Hematopoietic multipotent progenitor cell treated with erythropoietin and hydrocortisone succinate and interleukin-3 and kit ligand, for 17 days (in vitro differentiated cells): ENCODE measurements at places on chromosomes 5 and 9.
A peak's percentile ranks its signal among the peaks of the same experiment; 100 is the strongest.

- no peak for DNase-seq
Observed at GRCh38 chr5:61507232-61507631, 175.2 kb downstream of the ZSWIM6 start.

DNA sequence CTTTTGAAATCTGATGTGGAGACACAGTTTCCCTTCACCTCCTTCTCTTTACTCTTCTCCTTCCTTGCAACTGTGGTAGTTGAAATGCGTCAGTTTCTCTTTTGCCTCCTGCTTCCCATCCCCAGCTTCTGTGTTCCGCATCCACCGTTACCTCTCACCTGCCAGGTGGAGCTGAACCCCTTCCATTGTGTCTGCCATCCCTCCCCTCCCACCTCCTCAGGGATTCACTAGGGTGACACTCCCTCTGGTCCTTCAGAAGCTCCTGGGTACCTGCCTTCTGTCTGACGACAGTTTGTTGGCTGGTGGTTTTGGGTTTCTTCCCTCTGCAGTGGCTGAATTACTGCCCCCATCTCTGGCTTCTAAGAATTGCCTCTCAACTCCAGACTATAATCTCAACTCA, 132.1 kb downstream of the SLC24A2 start:
- DNase-seq: no peak

DNA sequence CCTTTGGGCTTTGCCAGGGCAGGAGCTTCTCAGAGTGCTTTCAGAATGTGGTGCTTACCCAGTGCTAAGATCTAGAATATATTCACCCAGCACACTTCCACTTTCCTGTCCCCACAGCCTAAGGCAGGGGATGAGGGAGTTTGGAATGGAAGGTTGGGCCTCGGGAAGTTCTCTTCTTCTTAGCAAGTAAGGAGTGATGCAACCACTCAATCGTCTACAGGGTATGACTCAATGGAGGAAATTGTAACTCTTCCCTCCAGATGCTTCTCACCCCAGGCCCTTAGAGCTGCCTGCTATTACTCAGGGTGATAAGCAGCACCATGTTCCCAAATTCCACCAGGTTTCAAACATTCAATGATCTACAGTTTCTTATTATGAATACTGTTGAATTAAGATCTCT, 30.8 kb upstream of the AGGF1 start:
- DNase-seq: no peak

- DNase-seq: no peak
Observed at GRCh38 chr5:51988634-51989033, 605.4 kb downstream of the ISL1 start.

- DNase-seq: no peak
Observed at GRCh38 chr5:5572976-5573797, 150.7 kb downstream of the ICE1 start.

GRCh38 chr5:28399211-28399610, 1360.8 kb upstream of the CDH9 start:
- no peak for DNase-seq

DNA sequence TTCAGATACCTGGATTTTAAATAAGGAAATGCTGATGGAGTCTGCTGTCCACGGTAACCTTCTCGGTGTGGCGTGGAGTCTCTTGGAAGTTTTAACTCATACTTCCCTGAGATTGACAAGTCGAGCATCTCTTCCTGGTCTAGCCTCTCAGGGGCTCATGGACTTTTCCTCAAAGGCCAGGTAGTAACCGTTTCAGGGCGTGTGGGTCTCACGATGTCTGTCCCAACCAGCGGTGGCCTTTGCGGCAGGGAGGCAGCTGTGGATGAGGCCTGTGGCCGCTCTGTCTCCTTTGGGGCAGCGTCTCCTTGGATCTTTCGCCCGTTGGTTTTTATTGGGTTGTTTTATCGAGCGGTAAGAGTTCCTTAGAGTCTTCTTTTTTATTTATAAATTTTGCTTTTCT, 32.8 kb downstream of the CEP72 start:
- no peak for DNase-seq

- peak; percentile 74 for DNase-seq
Observed at GRCh38 chr5:163506726-163507125, 1.3 kb downstream of the MAT2B start.

DNA sequence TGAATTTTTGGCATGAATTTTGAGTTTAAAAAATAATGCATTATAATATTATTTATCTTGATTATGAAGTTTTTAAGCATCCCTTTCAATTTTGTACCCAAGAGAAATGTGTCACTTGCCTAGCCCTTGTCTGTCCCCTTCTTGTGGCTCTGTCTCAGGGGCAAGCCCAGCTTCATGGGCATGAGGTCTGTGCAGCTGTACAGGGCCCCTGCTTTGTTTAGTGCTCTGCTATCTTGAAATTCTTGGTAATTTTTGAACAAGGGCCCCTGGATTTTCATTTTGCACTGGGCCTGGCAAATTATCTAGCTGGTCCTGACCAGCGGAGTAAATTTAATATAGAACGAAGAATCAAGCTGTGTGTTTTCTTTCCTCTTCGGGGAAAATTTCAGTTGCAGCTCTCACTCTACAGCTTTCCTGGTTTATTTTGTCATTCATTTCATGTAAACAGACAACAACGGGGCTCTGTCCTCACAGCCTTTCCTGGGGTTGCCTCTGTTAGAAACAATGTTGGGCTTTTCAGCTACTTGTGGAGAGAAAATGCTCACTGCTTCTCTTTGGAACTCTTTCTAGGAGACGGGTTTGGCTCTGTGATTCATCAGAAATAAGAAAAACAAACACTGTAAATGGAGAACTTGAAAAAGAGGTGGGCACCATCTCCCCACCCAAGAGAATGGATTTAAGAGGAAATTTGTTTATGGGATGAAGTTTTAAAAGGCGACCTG, 41.1 kb downstream of the LIX1 start:
- no peak for DNase-seq

GRCh38 chr5:45094876-45095440, 286.2 kb downstream of the MRPS30 start:
- no peak for DNase-seq

GRCh38 chr9:96448546-96449170, 1.3 kb upstream of the HABP4 start:
- no peak for DNase-seq

DNA sequence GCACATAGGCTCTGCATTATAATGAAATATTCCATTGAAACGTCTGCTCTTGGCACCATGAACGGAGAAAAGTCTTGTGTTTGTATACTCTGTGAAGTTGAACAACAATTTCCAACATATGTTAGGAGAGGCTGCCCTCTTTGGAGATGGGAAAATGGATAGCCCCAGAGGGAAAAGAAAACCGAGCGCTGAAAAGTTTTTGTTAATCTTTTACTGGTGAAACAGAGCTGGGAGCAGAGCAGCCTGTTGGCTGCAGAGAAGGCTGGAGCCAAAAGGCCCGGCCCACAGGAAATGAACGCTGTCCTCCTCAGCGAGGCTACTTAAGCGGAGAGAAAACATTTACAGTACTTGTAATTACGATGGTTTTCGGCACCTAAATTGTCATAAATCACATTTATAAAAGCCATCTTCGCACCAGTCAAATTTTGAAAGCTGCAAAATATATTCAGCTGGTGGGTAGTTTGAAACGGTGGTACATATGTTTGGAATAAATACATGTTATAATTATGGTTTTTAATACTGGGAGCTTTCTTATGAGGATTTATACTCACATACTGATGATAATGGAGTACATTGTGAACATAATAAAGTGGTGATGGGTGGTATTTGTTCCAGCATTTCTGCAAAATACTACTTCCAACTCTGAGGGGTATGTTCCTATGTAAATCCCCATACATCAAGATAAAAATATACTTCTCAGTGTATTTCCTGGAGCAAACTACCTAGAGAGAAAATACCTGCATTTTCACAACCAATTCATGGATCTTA, 129.6 kb upstream of the CNTLN start:
- no peak for DNase-seq

- DNase-seq: no peak
Observed at GRCh38 chr5:14497311-14497710, 84.3 kb upstream of the OTULINL start.

GRCh38 chr9:81113453-81114124, 575.8 kb downstream of the TLE1 start:
- no peak for DNase-seq

DNA sequence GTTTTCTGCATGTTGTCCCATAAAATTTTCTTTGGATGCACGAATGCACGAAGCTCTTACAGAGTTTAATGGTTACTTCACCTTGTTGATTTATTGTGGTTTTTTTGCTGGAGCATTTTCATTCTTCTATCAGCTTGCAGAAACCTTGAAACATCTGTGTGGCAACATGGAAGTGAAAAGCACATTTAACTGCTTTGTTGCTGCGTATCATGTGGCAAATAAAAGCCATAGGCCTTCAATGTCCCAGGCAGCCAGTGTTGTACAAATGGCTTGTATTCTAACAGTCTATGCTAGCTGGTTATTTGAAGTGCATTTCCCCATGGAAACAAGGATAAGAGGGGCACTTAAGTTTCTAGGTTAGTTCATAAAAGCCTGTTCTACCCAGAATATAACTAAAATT, 42.5 kb upstream of the RASGRF2 start:
- no peak for DNase-seq

DNA sequence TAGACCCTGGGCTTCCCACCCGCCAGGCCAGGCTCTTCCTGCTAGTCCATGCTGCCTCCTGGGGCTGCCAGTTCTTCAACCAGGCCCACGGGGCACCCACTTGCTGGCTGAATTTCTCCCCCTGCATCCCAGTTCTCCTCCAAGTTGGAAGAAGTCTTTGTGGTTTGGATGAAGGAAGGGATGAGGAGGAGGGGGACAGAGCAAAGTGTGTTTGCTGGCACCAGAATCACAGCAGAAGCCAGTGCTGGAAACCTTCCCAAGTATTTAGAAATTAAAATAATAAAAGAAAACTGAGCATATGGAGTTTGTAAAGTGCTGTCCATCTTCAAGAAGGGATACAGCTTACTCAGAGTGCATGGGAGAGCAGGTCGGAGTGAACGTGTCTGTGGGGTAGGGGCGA, 19.4 kb upstream of the UNC5A start:
- no peak for DNase-seq
